Breast epithelium (tissue), 4 donors: ENCODE measurements at places on chromosomes 3 and 15. TPM values are rescaled to one million over a fixed set of nuclear protein-coding genes. Genes with fewer than 3 reads are reported as not detected.

Gene RNF13
- total RNA-seq, result 114 TPM

- no peaks in the 10 kb centered on the region for H3K27me3 ChIP-seq
- no peaks in the 10 kb centered on the region for H3K36me3 ChIP-seq
- DNase-seq, result no peak
- no peak overlapping the region for H3K4me3 ChIP-seq
- H3K4me1 ChIP-seq, result no peaks in the 10 kb centered on the region
Observed at GRCh38 chr3:177574222-177574856, 377.1 kb upstream of the TBL1XR1 start.

GRCh38 chr3:117919621-117920020, 1115.0 kb downstream of the IGSF11 start:
- H3K27me3 ChIP-seq, result no peaks in the 10 kb centered on the region
- no peak overlapping the region for H3K27ac ChIP-seq
- H3K4me1 ChIP-seq, result no peaks in the 10 kb centered on the region
- H3K36me3 ChIP-seq, result no peaks in the 10 kb centered on the region
- DNase-seq, result no peak
- H3K4me3 ChIP-seq, result no peak overlapping the region

Gene CPB1
- total RNA-seq, result 14.9 TPM

Gene PDE12
- 17.4 TPM for total RNA-seq

GRCh38 chr15:36643551-36643950, 64.1 kb downstream of the CDIN1 start:
- H3K27ac ChIP-seq, result no peak overlapping the region
- no peaks in the 10 kb centered on the region for H3K36me3 ChIP-seq
- no peaks in the 10 kb centered on the region for H3K4me1 ChIP-seq
- H3K4me3 ChIP-seq, result no peak overlapping the region

DNA sequence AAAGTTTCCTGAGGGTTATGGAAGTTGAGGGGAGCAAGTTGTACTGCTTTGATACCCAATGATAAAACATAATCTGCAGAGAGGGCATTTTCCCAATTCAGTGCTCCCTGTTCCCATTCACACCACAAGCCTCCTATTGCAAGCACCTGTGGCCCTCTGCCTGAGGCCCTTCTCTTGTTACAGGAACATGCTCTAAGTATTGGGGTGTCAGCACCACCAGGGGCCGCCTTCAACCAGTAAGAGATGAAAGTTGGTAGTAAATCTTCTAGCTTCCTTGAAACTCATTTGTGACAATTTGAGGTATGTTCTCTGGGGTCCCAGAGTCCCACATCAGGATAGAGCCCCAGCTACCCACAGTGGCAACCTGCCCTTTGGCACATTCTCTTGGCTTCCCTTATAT, 265.4 kb upstream of the ARHGEF26 start:
- H3K27me3 ChIP-seq, result no peaks in the 10 kb centered on the region
- no peak overlapping the region for H3K27ac ChIP-seq
- H3K4me1 ChIP-seq, result no peaks in the 10 kb centered on the region
- no peak overlapping the region for H3K4me3 ChIP-seq
- H3K36me3 ChIP-seq, result no peaks in the 10 kb centered on the region
- DNase-seq, result no peak
